Mesothelial cell of epicardium (in vitro differentiated cells): ENCODE measurements at places on chromosomes 7 and 10.

- no peak for DNase-seq
These were observed 186.3 kb downstream of the PRPF18 start for GRCh38 chr10:13773043-13773442.

- DNase-seq, result no peak
These were observed 26.1 kb upstream of the TRIL start for GRCh38 chr7:28984217-28984616.

- no peak for DNase-seq
These were observed 10.9 kb downstream of the NPFFR1 start for GRCh38 chr10:70272925-70273316.

DNA sequence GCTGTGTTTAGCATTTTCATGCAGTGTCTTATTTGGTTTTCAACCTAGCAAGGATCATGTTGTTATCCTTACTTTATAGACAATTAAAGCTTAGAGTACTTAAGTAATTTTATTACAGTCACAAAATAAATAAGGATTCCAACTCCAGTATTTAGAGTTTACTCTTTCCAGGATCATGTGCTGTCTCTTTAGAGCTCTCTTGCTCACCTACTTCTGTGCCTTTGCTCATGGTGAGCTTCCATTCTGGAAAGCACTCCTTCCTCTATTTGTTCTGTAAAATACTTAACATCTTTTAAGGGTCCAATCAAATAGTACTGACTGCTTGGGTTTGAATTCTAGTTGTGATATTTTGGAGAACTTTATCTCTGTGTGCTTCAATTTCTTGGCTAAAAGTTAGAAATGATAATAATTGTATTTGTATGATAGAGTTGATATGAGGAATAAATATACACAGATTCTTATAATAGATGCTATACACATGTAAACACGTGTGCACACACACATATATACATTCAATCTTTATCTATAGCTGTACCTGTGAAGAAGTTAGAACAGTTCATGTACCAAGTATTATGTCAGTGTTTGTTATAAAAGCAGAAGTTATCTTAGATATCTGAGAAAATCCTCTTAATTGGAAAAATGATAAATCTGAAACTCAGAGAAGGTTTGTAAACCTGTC lies 18.2 kb upstream of the CALCR start:
- no peak for DNase-seq

- no peak for DNase-seq
These were observed 821 bp downstream of the SLC35B4 start for GRCh38 chr7:134315679-134316538.

- no peak for DNase-seq
These were observed 84.0 kb downstream of the SEMA3D start for GRCh38 chr7:85102813-85103350.

GRCh38 chr10:12643279-12643678 lies 293.9 kb downstream of the CAMK1D start:
- no peak for DNase-seq

GRCh38 chr10:30045961-30046360 lies 13.4 kb downstream of the JCAD start:
- DNase-seq, result no peak

- DNase-seq, result no peak
These were observed 68.7 kb upstream of the KLF6 start for GRCh38 chr10:3853547-3854303.

DNA sequence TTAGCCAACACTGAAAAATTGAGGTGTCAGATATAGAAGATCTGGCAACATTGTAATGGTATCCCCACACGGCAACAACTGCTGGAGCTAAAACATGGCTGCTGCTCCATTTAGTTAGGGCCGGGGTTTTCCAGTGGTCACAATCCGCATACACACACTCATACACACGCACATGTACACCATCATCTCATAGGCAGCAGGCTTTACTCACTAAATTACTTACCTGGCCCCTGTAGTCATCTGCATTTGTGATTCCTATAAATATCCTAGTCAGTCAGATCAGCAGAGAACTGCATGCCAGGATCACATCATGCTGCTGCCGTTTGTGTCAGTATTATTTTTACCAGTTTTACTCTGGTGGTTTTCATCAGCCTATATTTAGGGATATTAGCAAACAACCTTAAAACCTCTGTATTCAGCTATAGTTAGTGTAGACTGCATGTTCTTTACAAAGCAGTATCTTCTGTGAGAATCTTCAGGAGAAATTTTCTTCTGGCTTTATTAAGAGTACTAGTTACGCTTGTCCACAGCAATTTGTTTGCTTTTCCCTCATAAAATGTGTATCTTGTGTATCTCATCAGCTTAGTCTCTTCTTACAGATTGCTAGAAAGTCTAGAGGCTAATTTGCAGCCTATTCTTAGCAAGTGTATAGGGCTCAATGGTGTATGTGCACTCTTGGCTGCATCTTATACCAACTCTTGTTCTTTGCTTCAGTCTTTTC lies 38.3 kb upstream of the PTPN12 start:
- DNase-seq, result no peak

DNA sequence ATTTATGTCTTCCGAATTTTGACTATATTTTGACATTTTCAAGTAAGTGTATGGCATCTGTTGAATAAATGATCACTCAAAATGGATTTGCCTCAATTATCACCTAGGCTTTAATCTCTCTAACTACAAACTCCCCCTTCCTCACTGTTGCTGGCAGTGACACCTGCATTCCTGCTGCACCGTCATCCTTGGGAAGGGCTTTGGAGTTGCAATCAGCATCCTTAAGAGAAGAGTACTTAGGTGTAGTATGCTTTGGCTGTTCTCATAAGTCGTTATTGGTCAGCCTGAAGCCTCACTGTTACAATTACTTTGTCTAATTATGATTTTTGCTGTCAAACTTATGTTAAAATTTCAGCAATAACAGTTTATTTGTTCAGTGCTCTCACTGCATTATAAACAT lies 415.0 kb downstream of the NRG3 start:
- no peak for DNase-seq

GRCh38 chr10:44589944-44590449 lies 205.1 kb upstream of the CXCL12 start:
- DNase-seq, result no peak

DNA sequence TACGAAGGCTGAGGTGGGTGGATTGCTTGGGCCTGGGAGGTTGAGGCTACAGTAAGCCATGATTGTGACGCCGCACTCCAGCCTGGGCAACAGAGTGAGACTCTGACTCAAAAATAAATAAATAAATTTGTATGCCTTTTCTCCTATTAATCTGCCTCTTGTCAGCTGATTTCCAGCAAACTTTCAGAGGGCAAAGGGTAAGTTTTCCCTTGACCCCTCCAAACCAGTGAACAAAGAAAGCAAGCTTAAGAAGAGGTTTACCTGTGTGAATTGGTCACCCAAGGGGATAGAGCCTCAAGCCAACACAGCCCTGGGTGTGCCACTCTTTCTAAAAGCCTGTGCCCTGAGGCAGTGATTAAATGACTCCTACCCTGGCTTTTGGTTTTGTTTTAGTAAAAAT lies 30.8 kb downstream of the GOT1 start:
- no peak for DNase-seq

GRCh38 chr10:113232928-113233511 lies 283.0 kb downstream of the TCF7L2 start:
- no peak for DNase-seq

- no peak for DNase-seq
These were observed 58.0 kb downstream of the PLXNA4 start for GRCh38 chr7:132518102-132518838.

- peak; percentile 43 for DNase-seq
These were observed 208.7 kb upstream of the PHYHIPL start for GRCh38 chr10:58967551-58968388.

- DNase-seq, result no peak
These were observed 53.7 kb upstream of the MTPN start for GRCh38 chr7:136030867-136031318.

DNA sequence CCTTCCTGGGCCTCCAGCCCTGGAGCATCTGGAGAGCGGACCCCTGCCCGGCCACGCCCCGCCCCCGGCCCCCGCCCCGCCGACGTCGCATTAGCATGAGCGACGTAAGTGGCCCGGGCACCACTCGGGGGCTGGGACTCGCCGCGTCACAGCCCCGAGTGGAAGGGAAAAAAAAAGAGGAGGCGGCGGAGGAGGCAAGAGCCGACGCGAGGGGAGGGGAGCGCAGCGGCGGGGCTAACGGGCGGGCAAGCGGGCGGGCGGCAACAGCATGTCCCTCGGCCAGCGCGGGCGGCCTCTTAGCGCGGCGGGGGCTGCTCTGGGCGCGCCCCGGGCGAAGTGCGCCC lies at the start of gene SLC18A3:
SLC18A3 (plus strand) TSS at position 197 of the 344 bp plus-strand sequence. CDS start 431 bp downstream, outside the sequence.
- DNase-seq, result peak; percentile 16

- no peak for DNase-seq
These were observed at the start of gene HDAC9 for GRCh38 chr7:18495412-18496340. TSS of gene HDAC9 (plus strand) at chr7:18495749. CDS start at chr7:18496303, 554 bp downstream.

DNA sequence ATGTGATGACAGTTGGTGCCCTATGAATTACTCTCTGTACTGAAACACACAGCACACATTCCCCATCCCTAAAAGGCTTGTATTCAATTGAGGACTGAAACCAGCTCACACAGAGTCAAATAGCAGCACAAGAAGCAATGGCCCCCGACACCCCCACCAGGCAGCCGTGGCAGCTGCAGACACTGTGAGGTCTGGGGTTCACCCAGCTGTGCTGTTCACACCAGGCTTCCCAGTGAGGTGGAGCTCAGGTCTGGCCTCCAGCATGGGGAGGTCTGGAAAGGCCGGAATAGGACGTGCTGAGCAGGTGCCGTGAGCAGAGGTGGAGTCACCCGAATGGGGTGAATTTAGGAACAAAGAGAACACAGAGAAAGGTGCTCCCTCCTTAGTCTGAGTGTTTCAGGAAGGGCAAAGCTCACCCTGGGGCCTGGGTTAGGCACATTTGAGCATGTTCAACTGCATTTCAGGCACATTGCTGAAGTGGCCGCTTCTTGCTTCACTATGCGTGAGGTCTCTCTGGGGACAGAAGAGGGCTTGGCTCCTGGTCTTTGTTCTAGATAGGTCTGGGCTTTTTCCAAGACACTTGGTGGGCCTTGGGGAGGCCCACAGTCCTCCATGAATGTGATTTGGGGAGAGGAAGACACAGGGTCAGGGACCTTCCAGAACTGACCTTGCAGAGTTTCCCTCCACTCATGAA lies 41.1 kb downstream of the C10orf120 start:
- no peak for DNase-seq

GRCh38 chr7:31017032-31017675 lies 35.0 kb upstream of the ADCYAP1R1 start:
- no peak for DNase-seq

GRCh38 chr7:23121165-23121564 lies 15.6 kb downstream of the KLHL7 start:
- no peak for DNase-seq

GRCh38 chr7:40483630-40484029 lies 348.8 kb downstream of the SUGCT start:
- DNase-seq, result no peak

GRCh38 chr10:71244431-71245419 lies 32.4 kb downstream of the UNC5B start:
- DNase-seq, result no peak

DNA sequence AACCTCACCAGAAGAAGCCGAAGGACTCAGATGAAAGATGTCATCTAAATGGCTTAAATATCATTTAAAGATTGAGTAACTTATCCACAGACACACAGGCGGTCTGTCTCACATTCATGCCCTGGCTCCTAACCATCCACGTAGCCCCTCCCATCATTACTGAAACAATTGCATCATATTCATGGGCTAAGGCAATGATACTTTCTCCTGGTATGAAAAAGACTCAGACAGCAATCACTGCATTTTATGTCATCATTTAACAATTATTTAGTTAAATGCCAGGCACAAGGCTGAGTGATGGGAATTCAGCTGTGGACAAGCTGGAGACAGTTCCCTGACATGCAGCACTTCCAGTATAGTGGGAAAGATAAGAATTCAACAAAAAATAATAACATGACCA lies 11.2 kb upstream of the TECTB start:
- DNase-seq, result no peak

DNA sequence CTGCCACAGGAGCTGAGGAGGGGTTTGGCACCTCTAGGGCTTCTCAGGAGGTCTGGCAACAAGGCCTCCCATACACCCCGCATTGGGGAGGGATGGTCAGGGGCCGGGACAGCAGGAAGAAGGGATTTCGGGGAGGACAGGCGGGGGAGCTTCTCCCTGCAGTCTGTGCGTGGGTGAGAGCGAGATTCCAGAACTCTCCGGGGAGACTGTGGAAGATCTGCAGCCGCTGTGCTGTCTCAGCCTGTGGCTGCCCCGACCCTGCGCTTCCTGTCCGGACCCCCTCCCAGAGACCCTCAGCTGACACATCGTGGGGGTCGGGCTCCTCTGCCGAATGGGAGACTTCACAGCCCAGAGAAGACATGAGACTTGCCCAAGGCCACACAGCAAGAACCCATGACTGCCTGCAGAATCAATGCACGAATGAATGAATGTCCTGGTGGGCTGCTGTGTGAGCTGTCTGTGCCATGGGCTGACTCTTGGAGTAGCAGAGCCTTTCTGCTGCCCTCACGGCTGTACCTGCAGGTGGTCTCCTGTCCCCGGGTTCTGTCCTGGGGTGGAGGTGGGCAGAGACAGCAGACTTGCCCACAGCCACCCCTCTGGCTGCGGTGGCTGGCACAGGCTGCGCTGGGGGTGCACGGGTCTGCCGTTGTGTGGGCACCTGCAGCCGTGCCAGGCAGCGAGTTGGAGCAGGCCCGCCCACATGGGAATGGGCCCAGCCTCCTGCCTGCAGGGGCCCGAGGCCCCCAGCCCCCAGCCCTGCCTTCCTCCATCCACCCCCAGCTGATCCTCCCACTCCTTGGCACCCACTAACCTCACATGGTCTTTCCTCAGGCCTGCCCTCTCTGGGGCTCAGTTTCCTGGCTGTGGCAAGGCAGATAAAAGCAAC lies 16.3 kb upstream of the LFNG start:
- no peak for DNase-seq

GRCh38 chr10:65032867-65033769 lies 1511.9 kb downstream of the REEP3 start:
- DNase-seq, result no peak

DNA sequence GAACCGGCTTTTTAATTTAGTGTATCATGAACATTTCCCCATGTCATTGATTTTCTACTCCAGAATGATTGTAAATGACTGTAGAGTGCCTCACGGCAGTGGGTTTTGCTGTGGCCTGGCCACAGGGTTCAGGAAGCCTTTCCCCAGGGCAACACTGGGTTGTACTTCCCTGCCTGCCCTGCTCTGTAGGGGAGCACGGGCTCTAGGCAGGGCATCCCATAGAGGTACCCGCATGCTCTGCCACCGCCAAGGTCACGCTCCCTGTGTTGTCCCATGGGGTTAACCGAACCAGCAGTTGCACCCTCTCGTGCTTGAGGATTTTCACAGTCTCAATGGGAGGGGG lies 63.8 kb downstream of the BPGM start:
- no peak for DNase-seq

DNA sequence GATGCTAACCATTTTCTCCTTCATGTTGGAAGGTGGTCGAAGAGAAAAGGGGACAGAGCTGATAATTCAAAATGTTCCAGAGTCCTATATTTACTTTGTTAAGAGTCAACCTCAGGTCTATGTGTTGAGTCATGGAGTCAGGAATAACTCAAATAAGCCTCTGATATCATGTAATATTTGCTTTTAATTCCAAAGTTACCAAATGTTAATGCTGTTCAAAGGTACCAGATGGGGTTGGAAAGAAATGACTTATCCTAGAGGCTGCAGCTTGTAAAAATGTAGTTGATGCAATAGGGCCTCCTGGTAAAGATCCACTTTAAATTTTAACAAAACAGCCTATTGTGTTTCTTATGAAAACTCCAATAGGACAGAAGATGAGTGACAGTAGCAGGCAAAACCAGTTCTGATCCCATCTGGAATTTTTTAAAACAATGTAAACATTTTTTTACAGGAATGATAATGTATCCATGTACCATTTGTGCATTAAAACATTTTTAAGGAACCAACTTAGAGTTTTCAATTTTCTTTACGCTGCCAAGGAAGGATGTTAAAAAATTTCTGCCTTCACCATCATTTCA lies 218.2 kb downstream of the ANK3 start:
- no peak for DNase-seq

GRCh38 chr7:113774182-113774807 lies 144.5 kb downstream of the PPP1R3A start:
- DNase-seq, result no peak
